ENCODE measurements at places on chromosomes 2 and 18. TPM values are rescaled to one million over a fixed set of nuclear protein-coding genes. Genes with fewer than 3 reads are reported as not detected.

The UGT1A7 gene
- 0.19 TPM for total RNA-seq

The ONECUT2 gene
- total RNA-seq = under 0.01 TPM

The CRYGC gene
- not detected for total RNA-seq

The FHL2 gene
- 14.2 TPM for total RNA-seq

DNA sequence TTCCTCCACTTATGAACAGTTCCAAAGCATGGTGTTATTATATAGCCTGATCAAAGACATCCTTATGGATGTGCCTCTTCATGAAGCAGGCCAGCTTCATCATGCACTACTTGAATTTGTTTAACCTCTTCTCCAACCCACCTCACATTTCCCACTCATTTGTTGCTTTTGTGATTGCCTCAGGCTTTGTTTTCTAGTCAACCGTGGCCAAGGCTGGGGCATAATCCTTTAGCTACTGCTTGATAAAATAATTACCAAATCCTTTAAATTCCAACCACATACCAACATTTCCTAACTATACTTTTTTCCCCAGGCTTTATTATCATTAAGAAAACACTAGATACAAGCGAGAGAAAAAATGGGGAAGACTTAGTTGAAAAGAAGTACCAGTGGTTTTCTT lies 39.6 kb upstream of the SCN1A start:
- DNase-seq = no peak

GRCh38 chr2:240925191-240925567 lies 19.0 kb downstream of the CROCC2 start:
- no peak for DNase-seq

- no peak for DNase-seq
Measured at GRCh38 chr2:98608962-98609604, 694 bp downstream of the UNC50 start.

Data from thymus (tissue), 14 donors.